Hematopoietic multipotent progenitor cell (in vitro differentiated cells): ENCODE measurements at places on chromosomes 7 and 10.

- DNase-seq = no peak
These were observed 139.0 kb upstream of the ZNF438 start for GRCh38 chr10:31170636-31171035.

DNA sequence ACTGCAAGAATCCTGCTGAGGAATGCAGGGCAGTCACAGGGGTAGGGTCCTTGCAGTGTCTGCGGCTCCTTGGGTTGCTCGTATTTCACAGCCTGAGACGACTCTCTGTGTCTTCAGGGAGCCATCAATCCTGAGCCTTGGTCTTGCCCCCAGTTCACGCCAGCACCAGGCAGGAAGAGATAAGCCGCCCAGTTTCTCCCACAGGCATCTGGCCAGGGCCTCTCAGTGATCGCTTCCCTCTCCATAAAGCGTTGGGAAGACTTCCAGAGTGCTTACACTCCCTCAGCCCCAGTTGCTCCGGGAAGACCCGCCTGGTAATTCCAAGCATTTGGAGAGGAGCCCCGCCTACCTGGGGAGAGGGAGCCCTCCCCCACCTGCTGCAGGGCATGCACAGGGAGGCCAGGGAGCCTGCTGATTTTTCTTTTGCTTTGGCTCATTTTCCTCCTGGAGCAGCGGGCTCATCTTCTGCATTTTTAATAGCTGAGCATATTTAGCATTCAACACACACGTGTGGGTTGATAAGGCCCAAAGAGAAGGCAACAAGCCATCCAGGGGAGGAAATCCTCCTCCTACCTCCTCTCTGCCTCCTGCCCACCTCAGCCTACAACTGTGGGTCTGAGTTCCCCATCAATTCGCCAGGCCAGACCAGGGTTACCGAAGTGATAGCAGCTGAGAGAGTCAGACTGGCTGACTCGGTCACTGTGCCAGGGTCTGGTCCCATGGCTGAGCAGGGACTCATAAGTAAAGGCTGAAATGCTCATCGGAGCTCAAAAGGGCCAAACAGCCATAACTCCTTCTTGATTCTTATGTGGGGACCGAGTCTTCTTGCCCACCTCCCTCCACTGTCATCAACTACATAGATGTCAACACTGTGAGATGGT, 74.4 kb upstream of the EFCAB10 start:
- DNase-seq = no peak

- DNase-seq = no peak
These were observed 62.1 kb upstream of the ZNF746 start for GRCh38 chr7:149559711-149560110.

GRCh38 chr10:124092860-124093773, at the start of gene CHST15:
Gene CHST15, minus strand, starts transcription at chr10:124093598. Its CDS starts 47,386 bp downstream, at chr10:124046212.
- no peak for DNase-seq

DNA sequence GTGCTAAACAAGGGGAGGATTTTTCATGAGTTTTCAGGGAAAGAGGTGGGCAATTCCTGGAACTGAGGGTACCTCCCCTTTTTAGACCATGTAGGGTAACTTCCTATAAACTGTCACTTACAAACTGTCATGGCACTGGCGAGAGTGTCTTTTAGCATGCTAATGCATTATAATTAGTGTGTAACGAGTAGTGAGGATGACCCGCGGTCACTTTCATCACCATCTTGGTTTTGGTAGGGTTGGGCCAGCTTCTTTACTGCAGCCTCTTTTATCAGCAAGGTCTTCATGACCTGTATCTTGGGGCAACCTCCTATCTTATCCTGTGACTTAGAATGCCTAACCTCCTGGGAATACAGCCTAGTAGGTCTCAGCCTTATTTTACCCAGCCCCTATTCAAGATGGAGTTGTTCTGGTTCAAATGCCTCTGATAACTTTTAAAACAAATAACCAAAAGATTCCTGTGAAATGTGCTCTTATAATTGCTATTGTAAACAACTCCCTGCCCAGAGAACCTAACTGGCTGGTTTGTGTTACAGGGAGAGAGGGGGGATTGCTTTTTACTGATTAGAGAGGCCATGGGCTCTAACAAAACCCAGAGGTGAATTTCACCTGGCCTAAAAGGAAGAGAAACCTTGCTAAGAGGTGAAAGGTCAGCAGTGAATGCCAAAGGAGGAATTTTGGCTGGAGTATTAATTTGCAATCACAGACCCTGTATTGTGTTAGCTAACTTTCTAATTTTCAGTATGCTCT, 64.3 kb downstream of the EEPD1 start:
- DNase-seq = no peak

- no peak for DNase-seq
These were observed 155.5 kb upstream of the AHR start for GRCh38 chr7:17142831-17143541.

DNA sequence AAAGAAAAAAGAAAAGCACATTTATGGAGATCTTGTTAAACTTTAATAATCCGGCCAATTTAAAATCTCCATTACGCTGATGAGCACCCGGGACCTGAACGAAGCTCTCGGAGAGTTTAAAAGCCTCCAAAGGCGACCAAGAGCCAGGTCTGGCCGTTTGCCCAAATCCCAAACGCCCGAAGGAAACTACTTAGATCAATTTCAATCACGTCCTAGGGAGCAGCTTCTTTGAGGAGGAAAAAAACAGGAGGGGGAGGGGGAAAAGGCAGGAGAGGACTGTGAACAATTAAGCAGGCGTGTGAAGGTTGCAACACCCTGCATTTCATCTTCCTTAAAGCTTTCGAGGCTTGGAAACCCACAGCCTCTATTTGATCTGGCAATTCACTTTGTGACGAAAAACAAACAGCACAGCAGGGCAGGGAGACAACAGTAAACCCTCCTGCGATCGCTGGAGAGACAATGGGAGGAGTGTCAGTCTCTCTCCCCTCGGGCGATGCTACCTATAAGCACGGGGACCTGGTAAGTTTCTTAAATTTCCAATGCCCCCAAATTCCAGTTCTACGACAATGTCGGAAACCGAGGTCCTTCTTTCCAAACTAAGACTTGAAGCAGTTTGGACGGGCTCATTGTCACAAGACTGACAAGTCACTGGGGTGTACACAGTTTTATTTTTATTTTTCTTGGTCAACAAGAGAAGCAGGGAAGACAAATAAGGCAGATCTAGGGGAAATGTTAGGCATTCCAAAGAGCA, 1.2 kb downstream of the KLF6 start:
- no peak for DNase-seq
